CD8-positive, alpha-beta memory T cell (primary cell): ENCODE measurements at places on chromosomes 2 and 18.

GRCh38 chr2:16625759-16626158 lies 39.9 kb downstream of the CYRIA start:
- DNase-seq, result no peak

GRCh38 chr2:232970051-232970450 lies 43.0 kb downstream of the NGEF start:
- DNase-seq, result no peak

DNA sequence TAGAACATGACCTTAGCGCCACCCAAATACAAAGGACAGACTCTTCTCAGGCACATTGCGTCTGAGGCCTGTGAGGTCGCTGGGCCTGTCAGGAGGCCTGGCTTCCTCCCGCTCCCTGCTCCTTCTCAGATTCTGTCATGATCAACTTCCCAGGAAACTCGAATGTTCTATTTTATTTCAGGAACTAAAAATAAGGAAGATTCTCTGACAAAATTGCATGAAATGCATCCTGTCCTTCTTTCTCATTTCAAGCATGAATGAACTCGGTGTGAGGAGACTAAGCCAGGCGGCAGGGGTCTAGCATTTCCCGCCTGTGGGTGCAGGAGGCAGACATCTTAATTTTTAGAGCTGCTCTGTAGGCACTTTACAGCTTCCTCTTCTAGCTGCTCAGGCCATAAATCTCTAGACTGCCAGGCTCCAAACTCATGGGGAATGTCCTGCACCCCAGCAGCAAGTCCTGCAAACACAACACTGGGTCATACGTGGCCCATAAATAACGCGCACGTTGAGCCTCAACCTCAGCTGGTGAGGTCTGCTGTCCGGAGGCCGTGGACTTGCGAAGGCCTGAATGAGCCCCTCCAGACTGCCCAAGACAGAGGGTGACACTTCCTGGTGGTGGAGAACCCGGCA lies 109.7 kb upstream of the ZNF236 start:
- no peak for DNase-seq

- DNase-seq, result no peak
Measured at GRCh38 chr2:61536180-61536571, 2.0 kb downstream of the XPO1 start.

- no peak for DNase-seq
Measured at GRCh38 chr18:23835091-23835490, 145.8 kb downstream of the LAMA3 start.

- no peak for DNase-seq
Measured at GRCh38 chr2:161088658-161089350, 71.4 kb upstream of the TANK start.

DNA sequence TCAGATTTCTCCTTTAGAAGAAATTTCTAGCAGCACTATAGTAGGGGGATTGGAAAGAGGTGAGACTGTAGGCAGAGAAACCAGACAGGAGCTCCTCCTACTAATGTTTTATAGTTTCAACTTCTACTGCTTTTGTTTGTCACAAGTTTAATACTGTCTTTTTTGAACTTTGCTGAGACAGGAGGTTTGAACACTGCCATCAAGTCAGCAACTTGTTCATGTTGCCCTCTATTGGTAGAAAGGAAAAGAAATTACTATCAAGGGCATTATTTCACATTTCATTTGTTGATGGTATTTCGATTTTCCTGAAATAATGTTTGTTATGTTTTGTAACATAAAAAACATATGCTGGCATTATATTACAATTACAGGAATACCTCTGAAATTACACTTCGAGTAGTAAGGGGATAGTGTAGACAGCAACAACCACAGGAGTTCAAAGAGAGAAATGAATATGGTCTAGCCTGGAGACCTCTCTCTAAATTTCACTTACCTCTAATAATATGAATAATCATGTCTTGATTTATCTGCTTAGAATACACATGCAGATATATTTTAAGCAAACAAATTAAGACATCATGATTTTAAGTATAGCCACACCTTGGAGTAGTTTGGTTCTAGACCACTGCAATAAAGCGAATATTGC lies 12.4 kb upstream of the CCDC88A start:
- DNase-seq, result no peak

DNA sequence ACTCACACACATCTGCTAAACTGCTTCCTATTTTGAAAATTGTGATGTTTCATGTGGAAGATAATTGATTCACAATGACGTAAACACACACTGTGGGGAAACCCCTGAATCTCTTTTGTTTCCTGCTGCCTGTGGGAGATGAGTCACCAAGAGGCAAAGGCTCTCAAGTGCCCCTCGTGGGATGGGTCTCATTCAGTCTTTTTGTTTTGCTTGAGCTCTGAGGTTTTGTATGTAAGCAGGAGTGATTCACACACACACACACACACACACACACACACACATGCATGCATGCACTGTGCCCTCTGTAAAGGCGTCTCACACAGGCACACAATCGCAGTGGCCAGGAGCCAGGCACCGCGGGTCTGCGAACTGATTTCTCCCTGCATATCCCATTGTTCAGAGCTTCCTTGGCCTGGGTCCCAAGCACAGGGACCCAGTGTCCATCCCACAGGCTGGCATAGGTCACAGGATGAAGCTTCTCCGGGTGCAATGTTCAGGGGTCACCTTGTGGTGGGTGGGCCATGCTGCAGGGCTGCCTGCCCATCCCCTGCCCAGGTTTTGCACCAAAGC lies 12.1 kb upstream of the ARHGEF4 start:
- DNase-seq, result peak; percentile 40

- DNase-seq, result no peak
Measured at GRCh38 chr2:70396612-70397011, 94.7 kb upstream of the FAM136A start.

DNA sequence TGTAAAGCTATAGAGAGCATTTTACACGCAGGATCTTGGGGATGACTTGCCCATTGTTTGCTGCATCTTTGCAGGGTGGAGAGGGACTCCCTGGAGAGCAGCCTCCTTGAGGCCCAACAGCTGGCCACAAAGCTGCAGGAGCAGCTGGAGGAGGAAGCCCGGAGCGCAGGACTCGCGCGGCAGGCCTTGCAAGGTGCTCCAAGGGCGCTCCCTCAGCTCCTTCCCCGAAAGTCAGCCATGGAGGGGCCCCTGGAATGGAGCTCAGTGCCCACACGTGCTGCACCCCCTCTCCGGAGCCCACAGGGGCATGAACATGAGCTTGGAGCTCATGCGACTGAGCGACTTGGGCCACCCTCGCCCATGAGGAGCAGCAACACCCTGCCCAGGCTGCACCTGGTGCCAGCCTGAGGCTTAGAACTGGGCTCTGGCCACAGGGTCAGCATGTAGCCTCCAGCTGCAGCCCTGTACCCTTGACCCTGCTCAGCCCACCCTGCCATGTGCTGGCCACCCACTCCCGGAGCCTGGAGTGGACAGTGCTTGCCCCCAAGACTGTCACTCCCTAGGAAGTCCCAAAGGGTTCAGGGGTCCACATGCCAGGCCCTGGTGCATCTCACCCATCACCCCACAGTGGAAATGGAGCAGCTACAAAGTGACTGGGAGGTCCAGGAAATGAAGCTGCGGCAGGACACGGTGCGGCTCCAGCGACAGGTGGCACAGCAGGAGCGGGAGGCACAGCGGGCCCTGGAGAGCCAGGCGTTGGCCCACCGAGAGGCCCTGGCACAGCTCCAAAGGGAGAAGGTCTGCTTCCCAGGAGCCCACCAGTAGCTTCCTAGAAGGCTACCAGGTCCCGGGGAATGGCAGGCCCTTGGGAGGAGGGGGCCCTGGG lies 43.0 kb downstream of the CROCC2 start:
- DNase-seq, result no peak

- no peak for DNase-seq
Measured at GRCh38 chr2:239315308-239315707, 85.5 kb downstream of the HDAC4 start.

DNA sequence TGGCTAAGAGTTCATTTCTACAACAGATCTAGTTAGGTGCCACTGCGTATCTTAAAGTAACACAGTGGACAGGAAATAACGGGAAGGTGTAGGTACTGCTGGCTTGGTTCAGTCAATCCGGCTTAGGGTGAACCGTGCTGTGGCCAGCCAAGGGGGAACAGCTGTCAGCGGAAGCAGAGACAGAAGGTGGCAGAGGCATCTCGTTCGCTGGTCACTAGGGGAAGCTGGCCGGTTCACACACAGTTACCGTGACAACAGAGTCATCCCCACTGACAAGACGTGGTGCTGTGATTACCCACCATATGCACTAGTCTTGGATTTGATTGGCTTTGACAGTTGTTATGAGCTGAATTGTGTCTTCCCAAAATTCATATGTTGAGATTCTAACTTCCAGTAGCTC lies 58.8 kb upstream of the HDAC4 start:
- DNase-seq, result no peak

GRCh38 chr2:159157361-159158209 lies 128.9 kb downstream of the WDSUB1 start:
- DNase-seq, result no peak

- peak; percentile 68 for DNase-seq
Measured at GRCh38 chr18:63155169-63155852, 164.3 kb downstream of the BCL2 start.

DNA sequence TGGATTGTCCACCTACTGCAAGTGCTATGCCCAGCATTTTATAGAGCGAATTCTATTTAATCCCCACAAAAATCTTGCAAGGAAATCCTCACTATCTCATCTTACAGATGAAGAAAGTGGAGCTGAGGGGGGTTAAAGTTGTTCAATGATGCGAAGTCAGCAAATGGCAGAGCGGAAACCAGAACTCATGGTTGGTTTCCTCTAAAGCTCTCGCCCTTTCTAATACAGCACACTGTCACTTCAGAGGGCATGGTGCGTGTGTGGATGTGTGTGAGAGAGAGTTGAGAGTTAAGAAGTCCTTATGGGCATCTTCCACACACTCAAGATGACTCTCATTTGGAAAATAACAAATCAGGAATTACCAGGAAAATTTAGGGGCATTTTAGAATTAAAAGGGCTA lies 78.4 kb downstream of the TGFA start:
- DNase-seq, result no peak

DNA sequence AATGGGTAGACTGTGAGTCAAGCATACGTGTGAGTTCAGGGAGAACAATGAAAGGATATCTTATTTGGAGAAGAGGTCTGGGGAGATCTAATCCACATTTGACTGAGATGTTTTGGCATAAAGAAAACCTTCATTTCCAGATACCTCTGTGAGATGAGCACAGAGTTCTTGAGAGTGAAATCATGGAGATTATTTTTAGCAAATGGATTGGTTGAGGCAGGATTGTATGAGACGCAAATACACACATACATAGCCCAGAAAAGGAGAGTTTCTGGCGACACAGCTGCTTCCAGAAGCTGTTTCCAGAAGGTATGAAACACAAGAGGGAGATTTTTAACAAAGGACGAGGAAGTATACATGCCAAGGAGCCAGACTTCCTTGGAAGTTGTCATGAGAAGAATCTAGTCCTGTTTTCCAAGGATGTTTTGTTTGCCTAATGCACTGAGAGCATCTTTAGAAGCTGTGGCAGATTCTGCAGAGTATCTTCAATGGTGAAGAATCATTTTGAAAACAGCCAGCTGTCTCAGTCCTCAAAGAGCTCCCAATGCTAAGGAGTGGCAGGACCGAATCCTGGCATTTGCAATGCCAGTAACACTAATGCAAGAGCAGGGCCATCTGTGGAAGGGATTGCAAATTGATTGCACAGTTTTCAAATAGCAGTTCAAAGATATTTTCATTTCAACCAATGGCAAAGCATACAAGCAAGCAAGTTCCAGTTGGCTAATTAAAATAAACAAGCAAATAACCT lies 177.2 kb downstream of the SETBP1 start:
- DNase-seq, result no peak

DNA sequence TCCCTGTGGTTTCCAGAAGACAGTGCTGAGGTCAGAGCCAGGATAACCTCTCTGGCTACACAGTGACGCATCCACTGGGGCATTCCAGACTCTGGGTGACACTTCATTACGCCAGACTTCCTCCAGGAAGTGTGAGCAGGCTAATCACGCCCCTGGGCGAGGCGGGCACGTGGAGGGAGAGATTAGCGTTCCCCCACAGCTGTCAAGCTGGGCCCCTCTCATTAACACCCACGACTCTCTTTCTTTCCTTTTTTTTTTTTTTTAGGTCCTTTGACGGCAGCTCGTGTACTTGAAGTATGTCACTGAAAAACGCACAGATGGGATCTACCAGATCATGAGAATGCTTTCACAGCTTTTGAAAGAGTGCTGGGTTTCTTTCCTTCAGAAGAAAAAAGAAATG lies 274.6 kb downstream of the AFF3 start:
- DNase-seq, result no peak

DNA sequence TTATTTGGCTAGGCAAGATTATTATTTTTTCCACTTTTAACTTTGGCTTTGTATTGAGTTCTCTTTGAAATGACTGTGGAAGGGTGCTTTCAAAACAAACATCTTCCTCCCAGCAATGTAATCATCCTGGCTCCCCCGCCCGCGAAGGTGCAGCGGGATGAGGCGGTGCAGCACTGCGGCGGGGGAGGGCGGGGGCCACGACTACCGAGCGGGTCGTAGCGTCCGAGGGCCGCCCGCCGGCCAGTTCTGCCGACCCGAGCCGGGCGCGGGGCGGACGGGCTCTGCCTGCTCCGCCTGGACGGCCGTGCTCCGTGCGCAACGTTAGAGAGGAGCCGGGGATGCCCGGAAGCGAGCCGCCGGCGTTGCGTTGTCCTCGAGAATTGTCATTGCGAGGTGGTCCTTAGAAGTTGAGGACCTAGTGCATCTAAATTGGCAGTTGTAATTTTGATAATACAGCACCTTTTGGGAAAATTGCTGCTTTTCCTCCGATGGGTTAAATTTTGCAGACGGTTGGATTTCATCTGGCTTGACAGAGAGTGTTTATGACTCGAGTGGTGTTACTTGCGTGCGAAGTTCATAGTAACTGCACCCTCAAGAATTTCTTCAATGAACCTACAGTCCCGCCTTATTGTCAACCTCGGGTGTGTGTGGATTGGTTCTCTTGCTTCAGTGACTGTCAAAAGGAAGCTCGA lies 1.1 kb downstream of the EPC2 start:
- peak; percentile 84 for DNase-seq

- no peak for DNase-seq
Measured at GRCh38 chr2:151855111-151855510, 26.9 kb upstream of the ARL5A start.

DNA sequence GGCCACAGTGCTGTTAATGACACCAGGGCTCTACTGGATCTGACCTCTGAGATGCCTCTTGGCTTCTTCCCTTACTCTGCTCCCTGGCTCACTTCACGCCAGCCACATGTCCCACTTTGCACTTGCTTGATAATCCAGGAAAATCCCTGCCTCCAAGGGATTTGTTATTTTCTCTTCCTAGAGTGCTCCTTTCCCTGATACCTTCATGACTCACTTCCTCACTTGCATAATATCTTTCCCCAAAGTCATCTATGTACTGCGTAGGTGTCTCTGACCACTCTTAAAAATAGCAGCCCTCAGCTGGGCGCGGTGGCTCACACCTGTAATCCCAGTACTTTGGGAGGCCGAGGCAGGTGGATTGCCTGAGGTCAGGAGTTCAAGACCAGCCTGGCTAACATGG lies 572.3 kb downstream of the PLCL1 start:
- no peak for DNase-seq

DNA sequence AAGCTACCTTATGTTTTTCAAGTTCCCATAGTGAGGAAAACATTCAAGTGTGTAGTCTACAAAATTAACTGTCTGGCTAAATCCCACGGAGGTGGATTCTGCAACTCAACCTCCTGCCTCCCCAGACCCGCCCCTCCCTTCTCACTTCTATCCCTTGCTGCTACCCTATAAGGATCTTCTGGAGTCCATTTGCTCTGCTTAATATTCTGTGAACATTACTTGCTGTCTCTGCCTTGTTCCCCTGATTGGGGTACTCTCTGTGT lies 163.2 kb downstream of the KCNE4 start:
- DNase-seq, result no peak
